A549 treated with DMSO at 1 μM for 4 hours (cell line): ENCODE measurements at places on chromosomes 5 and 9. TPM values are rescaled to one million over a fixed set of nuclear protein-coding genes. Genes with fewer than 3 reads are reported as not detected.

The TTC1 gene
- total RNA-seq = 59.2 to 70.4 TPM (median 69.1 TPM) in 5 replicates

The ZNF879 gene
- 0.39 to 0.85 TPM (median 0.62 TPM) in 5 replicates for total RNA-seq

The F2R gene
- 36.5 to 60.6 TPM (median 56.1 TPM) in 5 replicates for total RNA-seq

The DMRT3 gene
- 0.04 TPM in 1 of 5 replicates, not detected in the others for total RNA-seq

The SPINK1 gene
- total RNA-seq = 0.37 to 1.4 TPM (median 0.92 TPM) in 5 replicates

The FBN2 gene
- total RNA-seq = 14.1 to 21.8 TPM (median 20.7 TPM) in 5 replicates

The PCDHGB7 gene
- 0.06 to 0.08 TPM (median 0.06 TPM) in 4 of 5 replicates, not detected in the other for total RNA-seq

The PDGFRB gene
- total RNA-seq = 0.08 to 0.36 TPM (median 0.09 TPM) in 5 replicates
